CD4-positive, alpha-beta memory T cell (primary cell): ENCODE measurements at places on chromosomes 3 and 15.

GRCh38 chr3:171230865-171231264, 204.3 kb upstream of the SLC2A2 start:
- no peak for DNase-seq

- no peak for DNase-seq
Observed at GRCh38 chr3:99938270-99938911, 120.7 kb downstream of the CMSS1 start.

- DNase-seq, result no peak
Observed at GRCh38 chr15:77808581-77809177, 176.0 kb upstream of the LINGO1 start.

DNA sequence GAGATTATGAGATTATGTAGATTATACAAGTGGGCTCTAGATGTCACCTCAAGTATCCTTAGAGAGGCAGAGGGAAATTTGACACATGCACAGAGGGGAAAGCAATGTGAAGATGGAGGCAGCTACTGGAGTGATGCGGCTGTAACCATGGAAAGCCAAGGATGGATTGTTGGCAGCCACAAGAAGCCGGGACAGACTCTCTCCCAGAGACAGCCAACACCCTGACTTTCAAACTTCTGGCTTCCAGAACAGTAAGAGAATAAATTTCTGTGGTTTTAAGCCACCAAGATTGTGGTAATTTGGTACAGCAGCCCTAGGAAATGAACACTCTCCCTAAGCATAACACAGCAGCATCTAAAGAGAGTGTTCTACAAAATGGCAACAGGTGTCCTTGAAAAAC, 34.4 kb upstream of the PRICKLE2 start:
- no peak for DNase-seq

DNA sequence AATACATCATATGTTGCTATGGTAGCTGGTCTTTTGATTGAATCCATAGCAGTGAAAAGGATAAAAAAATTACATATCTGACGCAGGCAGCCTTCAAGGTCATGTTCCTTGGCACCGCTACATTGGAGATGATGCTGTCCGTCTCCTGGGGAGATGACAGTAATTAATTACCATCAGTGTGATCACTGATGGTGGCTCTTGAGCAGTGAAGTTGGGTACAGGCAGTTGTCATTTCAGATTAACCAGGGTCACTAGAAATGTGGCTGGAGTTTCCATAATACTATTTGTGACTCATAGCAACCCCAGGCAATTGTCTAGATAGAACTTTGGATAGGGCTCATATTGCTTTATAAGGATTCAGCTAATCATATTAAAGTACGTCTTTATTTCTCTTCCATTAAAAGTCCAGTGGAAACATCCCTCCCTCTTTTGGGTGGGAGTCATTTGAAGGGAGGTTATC, 136.3 kb downstream of the THSD4 start:
- no peak for DNase-seq

GRCh38 chr15:40590667-40591050, 3.4 kb upstream of the KNL1 start:
- DNase-seq, result no peak

GRCh38 chr3:134312873-134313846, 61.1 kb downstream of the AMOTL2 start:
- no peak for DNase-seq

GRCh38 chr15:60757831-60758570, 279.1 kb upstream of the ICE2 start:
- DNase-seq, result no peak

DNA sequence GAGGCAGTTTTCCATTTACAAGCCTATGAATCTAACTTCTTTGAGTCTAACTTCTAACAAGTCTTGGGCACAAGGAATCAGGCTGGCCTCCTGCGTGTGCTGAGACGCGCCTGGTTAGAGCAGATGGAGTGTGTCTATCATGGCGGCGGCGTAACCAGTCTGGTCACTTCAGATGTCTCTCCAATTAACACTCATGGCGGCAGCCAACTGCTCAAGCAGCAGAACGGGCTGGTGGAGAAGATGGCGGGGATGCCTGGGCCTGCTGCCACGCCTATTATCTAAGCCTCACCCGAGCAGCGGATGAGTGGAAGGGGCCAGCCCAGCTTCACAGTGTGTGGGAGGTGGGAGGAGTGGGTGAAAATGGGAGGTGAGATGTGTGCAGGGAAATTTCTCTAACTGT, 246.4 kb upstream of the TPRG1 start:
- no peak for DNase-seq

DNA sequence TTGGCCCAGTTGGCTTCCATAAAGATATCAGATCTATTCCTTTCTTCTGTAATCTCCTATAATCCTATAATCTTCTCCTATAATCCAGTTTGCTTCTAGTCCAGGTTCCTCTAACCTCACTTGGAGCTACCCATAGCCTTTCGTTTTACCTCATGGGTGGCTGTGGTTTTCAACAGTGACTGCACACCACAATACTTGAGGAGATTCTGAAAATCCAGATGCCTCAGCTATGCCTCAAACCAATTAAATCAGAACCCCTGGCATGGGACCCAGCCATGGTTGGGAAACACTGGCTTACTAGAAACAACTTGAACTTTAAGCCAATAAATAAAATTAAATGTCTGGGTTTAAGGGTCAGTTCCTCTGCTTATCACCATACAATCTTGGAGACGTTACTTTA, 86.1 kb upstream of the NTRK3 start:
- DNase-seq, result no peak

DNA sequence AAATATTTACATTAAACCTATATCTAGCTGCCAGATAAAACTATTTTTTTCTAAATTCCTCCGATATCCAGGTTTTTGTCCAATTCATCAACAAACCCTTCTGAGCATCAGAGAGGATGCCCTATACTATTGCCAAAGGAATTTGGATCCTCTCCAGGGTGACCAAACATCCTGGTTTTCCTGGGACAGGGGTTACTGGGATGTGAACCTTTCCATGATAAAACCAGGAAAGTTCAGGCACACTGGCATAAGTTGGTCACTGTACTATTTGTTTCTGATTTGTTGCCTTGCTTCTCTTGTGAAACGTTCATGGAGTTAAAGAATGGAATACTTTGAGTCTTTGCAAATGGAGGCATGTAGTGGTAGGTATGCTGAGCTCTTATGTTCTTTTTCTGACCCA, 63.5 kb downstream of the TLNRD1 start:
- no peak for DNase-seq

DNA sequence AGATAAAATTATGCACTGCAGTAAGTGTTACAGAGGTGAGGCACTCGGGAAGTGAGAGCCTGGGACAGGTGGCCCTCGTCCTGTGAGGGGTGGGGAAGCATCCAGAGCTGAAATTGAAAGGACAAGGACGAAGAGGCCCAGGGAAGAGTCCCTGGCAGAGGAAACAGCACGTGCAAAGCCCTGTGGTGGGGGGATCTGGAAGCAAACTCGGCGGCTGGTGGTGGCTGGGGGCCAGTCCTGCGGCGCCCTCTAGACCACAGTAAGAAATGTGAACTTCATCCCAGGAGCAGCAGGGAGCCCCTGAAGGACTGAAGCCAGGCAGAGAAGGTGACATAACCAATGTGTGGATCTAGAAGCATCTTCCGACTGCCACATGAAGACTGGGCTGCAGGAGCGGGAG, 42.8 kb downstream of the GRIP2 start:
- DNase-seq, result no peak

- DNase-seq, result no peak
Observed at GRCh38 chr3:142981108-142981507, 17.6 kb upstream of the PAQR9 start.

- no peak for DNase-seq
Observed at GRCh38 chr3:65833761-65834505, 204.8 kb downstream of the MAGI1 start.

GRCh38 chr3:156497326-156497725, 57.6 kb downstream of the SSR3 start:
- no peak for DNase-seq

DNA sequence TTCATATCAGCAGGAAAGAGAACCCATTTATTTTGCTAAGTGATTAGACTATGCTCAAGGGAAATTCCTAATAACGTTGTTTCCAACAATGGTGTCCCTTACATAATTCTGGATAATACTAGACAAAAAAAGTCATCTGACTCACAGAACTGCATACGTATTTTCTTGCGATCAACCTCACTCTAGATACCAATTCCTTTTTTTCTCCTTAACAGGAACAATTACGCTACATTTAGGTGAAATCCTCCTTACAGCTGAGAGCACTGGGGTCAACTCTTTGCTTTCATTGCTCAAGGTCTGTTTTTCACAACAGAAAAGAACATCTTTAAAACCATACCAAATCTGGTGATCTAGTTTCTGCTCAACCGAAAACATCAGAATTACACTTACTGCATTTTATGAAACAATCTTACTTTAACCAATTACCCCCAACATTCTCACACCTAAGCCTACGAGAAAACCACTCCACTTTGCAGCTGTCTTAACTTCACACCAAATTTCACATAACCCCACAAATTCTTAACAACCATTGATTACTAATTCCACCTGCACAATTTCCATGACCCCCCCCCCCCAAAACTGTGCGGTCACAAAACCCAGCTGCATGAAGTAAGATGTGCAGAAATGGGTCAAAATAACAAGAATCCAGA, 61.2 kb upstream of the ICE2 start:
- DNase-seq, result no peak

DNA sequence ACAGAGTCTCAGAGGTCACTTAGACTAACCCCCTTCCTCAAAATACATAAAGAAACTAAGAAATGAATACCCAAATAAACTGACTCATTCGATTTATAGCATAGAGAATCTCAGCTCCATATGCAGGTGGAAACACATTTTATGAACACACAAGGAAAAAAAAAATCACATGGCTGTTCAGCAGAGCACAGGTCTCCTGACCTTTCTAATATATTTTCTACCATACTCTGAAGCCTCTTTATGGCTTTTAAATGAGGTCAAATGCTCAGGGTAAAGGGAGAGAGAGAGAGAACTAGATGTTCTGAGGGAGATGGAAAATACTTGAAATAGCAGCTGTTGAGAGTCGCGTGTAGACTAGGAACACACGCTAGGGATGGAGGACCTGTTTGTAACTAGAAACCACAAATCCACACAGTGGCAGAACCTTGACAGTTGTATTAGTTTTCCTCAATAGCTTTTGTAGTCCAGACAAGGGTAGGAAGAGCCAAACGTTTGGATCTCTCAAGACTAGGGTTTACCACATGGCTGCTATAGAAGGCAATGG, 165.3 kb downstream of the FMN1 start:
- no peak for DNase-seq
